Stimulated activated CD4-positive, alpha-beta T cell treated with anti-CD3 and anti-CD28 coated beads, Interleukin-15, amount 100 ng/mL, for 1 hour (primary cell): ENCODE measurements at places on chromosomes 7 and 10.

GRCh38 chr7:44713680-44714335 is 34.8 kb upstream of the ZMIZ2 start:
- DNase-seq = no peak

GRCh38 chr10:65367706-65368105 is 1558.1 kb upstream of the LRRTM3 start:
- DNase-seq = no peak

DNA sequence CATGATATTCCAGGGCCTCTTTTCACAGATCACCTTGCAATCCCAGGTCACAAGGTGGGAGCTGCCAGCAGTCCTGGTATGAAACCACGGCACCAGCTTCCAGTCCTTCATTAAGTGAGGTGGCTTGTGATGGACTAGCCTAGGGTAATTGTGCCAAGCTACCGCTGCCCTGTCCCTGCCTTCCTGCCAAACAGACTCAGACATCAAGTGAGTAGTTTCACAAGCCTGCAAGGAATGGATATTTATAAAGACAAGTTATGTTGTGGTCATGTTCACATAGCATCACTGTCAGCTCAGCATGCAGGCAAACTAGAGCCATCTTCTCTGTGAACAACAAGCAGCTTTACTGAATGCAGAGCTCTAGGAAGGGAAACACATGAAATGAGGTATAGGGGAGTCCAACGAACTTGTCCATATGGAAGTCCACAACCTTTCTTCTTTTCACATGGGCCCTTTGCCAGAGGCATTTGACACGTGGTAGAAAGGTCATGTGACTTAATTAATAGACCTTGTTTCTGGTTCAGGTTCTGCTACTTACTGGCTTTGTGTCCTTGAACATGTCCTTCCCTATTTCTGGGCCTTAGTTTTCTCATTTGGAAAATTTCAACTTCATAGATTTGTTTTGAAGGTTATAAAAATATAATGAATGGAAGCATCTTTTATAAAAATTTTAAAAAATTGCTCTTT is 1061.2 kb downstream of the KCNMA1 start:
- no peak for DNase-seq

DNA sequence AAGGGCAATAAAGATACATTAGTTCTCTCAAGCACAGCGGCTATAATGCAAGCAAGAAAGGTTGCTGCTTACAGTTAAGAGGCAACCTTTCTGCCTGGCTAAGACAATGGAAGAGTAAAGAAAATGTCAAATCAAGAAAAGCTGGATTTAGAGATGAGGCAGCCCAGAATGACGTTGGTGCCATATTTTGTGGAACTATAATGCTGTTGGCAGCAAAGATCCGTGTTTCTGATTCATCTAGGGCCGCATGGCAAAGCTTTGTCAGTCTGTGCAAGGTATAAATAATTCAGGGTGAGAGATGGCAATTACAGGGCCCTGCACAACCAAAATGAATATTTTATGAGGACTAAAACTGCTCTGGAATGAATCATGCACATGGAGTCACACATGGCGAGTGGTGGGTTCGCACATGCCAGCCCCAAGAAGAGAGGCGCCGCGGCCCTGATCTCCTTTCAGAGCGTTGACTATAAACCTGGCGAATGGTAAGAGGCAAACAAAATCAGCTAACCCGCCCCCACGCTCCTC is 76.6 kb downstream of the EBF3 start:
- DNase-seq = no peak

DNA sequence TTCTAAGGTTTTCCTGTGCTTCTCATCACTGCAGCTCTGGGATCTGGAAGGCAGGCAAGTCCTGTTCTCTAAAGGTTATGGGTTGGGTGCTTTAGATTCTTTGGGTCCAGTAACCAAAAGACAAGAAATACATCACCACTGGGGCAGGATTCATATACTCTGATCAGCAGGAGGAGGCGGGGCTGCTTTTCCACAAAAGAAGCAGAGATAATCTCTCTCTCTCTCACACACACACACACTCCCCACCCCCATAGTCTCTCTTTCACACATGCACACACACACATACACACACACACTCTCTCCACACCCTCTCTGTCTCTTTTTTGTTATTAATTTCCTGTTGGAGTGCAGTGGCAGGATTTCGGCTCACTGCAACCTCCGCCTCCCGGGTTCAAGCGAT is 13.0 kb upstream of the ACBD5 start:
- no peak for DNase-seq

DNA sequence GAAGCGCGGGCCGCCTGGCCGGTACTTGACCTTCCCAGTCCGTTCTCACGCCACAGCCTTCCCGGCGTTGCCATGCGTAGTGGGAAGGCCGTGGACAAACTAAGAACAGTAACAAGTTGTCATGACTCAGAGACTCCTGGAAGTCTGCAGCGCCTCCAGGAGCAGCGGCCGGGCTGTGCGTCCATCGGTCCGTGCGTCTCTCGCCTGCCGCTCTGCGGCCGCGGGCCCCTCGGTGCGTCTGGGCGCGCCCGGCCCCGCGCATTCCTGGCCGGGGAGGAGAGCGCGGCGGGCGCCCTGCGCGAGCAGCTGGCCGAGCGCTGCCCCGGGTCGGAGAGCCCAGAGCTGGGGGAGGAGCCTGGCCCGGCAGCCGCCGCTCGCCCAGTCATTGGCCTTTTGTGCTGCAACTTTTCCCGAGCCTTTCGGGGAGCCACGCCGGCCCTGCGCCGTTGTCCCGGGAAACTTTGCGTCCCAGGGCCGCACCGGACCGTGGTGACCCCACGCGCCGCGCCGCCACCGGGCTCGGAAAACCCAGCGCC is 123.7 kb downstream of the TACC2 start:
- no peak for DNase-seq

DNA sequence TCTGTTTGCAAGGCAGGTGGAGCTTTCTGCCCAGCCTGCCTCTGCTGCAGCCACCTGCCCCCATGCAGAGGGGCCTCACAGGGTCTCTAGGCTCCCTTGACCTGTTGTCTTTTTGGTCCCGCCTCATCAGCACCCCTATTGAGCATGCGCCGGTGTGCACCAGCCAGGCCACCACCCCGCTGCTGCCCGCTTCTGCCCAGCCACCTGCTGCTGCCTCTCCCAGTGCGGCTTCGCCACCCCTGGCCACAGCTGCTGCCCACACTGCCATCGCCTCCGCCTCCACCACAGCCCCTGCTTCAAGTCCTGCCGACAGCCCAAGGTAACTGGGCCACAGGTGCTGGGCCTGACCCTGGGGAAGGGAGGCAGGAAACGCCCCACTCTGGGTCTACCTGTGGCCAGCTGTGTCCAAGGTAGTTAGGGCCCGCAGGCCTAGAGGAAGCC is 38.1 kb downstream of the LDB3 start:
- DNase-seq = no peak

DNA sequence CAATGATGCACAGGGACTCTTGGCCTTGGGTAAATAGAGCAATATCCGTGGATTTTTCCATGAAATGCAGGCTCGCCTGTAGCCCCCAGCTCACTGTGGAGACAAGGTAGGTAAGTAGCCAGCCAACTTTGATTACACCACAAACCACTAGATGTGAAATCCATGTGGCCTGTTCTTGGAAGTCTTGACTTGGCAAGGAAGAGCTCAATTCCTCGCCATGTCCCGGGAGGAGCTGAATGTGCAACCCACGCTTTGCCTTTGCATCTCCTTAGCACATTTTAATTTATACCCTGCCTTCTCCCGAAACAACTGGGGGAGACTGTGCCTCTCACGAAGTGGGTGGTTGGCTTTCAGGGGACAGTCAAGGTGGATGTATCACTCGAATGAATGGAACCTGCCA is 347.7 kb upstream of the MKI67 start:
- DNase-seq = no peak

DNA sequence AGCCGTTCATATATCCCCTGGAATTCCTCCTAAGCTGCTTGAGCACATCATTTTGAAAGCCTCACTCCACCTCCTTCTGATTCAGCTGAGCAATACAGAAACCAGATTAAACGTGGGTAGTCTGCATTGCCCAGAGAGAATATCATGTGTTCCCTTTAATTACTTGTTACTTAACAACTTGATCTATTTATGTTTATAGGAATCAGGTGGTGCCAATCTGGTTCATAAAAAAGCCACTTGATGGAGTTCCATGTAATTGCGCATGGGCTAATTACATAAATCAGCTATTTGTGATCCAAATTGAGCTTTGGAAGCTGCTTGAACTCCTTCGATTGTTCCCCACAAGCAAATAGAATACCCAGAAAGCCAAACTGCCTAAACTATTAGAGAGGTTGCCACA is 114.7 kb upstream of the ADCY1 start:
- DNase-seq = no peak

- no peak for DNase-seq
Measured at GRCh38 chr7:141999058-141999623, 3.5 kb downstream of the MGAM start.

- no peak for DNase-seq
Measured at GRCh38 chr7:670501-671390, 55.8 kb upstream of the DNAAF5 start.
